ENCODE measurements at places on chromosomes 1 and 21.

GRCh38 chr1:8335246-8335645, 17.3 kb downstream of the SLC45A1 start:
- no peak for DNase-seq

- peak; percentile 70 for DNase-seq
Observed at GRCh38 chr1:155976913-155977689, 1.2 kb downstream of the ARHGEF2 start.

DNA sequence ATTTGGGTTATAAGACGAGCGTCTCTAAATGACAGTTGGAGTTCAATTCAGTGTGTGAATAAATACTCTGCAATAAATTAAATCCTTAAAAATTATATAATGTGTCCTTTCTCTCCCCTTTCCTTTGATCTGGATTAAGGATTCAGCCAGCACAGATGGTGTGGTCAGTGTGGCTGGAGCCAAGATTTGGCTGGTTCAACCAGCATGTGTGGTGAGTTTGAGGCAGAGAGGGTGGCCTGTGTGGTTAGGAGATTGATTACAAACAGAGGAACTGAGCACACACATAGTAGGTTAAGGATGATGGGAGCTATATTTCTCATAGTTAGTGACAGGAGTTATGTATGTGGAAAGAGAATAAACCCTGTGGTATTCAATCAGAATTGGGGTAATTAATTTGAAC, 14.2 kb upstream of the AMIGO1 start:
- DNase-seq, result no peak

GRCh38 chr1:43442756-43443155, 11.0 kb downstream of the HYI start:
- no peak for DNase-seq

- DNase-seq, result no peak
Observed at GRCh38 chr1:233689017-233689747, 75.3 kb downstream of the KCNK1 start.

DNA sequence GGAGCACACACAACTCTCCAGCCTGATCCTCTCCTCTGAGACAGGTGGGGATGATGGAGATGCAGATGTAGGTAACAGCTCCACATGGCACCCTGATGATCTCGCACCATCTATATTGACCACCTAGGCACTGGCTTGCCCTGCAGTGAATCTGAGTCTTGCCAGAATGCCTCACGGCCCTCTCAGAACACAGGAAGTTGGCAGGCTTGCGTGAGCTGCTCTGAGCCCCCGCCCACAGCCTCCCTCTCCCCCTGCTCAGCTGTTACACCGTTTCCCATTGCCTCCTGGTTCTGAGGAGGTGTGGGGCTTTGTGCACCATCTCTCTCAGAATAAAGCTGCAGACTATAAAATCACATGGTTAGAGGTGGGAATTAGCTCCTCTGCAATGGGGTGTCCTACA, 48.0 kb downstream of the URB2 start:
- no peak for DNase-seq

DNA sequence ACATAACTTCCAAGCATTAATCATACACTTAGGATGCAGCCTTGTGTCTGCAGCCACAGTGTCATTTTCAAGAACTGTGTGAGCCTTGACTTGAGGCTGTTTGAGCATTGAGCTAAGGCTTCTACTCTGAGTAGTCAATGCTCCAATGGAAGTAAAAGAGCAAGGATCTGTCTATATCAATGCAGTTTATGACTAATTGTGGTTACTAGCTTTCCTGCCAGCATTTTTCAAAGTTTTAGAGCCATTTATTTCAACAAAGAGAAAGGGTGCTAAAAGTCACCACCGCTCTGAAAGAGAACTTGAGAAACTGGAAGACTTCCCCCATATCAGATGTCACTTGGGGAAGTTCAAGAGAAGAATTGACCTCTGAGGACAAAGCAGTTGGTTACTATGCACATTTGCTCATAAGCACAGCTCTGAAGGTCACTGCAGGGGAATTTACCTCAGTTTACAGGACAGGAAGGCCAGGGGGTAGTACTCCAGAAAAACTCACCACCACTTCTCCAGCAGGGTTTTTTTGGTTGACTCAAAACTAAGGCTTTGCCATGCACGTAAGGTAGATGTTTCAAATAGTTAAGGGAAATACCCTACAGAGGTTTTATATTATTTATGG, 24.5 kb upstream of the RGS1 start:
- no peak for DNase-seq

- no peak for DNase-seq
Observed at GRCh38 chr1:179082999-179083335, 1.1 kb downstream of the TOR3A start.

GRCh38 chr1:41497056-41497440, 12.6 kb upstream of the EDN2 start:
- DNase-seq, result no peak

DNA sequence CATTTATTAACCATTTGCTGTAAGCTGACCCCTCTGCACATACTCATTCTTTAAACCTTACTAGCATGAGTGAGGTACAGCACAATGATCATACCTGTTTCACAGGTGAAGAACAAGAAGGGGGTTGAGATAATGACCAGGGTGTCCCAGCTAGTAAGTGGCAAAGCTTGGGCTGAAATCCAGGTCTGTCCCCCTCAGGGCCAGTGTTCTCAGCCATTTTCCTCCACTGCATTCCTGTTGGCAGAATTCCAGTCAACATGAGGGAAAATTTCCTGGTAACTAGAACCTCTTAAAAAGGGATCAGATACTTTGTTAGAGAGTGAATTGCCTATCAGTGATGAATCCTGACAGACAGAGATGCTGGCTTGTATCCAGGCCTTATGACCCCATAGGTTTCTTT, 48.1 kb downstream of the SPATA46 start:
- no peak for DNase-seq

- DNase-seq, result no peak
Observed at GRCh38 chr1:205026181-205026580, 16.8 kb upstream of the CNTN2 start.

GRCh38 chr1:187234706-187235105, 406.0 kb downstream of the PLA2G4A start:
- DNase-seq, result no peak

DNA sequence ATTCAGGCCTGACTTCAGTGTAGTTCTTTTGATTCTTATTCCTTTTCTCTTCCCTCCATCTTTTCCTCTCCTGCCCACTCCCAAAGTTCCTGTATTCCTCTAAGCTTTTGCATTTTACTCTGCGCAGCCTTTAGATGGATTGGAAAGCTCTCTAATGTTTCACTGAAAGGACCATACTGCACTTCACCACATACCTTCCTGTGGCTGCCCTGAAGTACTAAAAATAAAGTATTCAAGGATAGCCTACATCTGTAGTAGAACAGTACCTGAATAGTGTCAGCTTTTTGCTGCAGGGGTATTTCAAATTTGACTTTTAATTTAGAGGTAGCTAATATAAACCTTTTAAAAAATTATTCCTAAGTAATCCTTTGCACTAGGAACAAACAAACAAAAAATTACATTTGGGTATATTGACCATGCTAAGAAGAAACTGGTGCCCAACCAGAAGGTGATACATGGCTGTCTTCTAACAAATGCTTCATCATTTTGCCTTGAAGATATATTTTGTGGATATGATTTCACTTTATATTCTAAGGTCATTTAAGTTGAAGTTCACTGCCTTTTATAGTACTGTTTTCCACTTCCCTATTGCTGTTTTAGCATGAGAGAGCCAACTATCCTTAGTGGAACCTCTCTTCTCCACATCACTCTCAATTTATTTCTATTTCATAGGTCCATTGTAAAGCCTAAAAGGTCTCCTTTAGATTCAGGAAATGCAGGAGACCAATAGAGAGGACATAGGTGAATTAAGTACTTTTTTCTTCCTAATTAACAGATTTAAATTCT, 22.8 kb downstream of the FAM20B start:
- no peak for DNase-seq

- no peak for DNase-seq
Observed at GRCh38 chr1:181759481-181759880, 276.2 kb downstream of the CACNA1E start.

DNA sequence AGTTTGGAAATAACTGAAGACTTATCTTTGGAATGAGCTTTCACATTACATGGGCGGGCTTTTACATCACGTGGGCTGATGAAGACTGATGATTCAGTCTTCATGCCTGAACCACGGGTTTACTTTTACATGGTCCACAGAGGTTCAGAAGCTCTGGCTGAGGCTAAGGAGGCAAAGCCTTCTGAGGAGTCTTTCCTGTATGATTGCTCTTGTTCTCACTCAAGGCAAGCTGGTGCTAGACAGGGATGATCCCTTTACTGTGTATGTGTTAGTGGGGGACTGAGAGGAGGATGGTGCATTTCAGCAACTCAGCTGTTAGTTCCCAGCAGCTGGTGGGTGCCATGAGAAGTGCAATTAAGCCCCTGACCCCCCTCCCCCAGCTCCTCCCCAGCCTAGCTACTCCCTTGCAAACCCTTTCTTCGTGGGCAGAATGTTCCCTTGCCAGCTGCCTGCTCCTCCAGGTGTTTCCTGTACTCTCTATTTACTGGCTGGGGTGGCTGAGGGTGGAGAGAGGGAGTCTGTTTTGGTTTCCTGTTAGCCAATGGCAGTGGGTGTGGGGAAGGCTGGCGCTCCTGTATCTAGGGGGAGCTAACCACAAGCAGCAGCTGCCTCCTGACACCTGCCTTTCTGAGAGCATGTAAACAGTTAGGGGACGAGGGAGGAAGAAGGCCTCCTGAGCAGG, 15.4 kb downstream of the BTG2 start:
- no peak for DNase-seq

GRCh38 chr1:51088474-51088873, 13.6 kb upstream of the C1orf185 start:
- DNase-seq, result no peak

DNA sequence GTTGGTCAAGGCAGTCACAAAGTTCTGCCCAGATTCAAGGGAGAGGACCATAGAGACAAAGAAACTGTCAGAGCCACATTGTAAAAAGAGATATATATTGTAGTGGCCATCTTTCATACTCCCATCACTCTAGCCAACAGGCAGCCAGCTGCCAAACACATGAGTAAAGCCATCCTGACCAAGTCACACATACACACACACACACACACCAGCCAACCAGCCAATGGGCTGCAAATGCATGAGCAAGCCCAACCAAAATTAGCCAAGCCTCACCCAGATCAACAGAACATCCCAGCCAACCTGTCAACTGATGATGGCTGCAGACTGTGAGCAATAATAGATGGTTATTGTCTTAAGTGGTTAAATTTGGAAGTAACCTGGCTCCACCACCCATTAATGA, 120.7 kb downstream of the SEC16B start:
- no peak for DNase-seq

DNA sequence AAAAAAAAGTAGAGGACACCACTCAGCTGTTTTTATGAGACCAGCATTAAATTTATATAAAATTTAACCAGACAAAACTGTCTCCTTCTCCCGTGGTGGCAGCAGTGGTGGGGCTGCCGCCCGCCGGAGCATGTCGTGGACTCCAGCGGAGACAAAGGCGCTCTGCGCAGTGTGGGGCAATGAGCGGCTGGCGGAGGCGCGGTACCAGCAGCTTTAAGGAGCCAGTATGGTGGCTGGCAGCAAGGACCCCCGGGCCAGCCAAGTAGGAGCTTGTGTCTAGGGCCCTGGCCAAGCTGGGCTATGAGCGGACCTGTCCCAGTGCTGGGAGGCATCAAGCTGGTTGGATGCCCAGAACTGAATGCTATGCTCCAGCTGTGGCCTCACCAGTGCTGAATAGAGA, 2102.9 kb downstream of the NCAM2 start:
- DNase-seq, result no peak

DNA sequence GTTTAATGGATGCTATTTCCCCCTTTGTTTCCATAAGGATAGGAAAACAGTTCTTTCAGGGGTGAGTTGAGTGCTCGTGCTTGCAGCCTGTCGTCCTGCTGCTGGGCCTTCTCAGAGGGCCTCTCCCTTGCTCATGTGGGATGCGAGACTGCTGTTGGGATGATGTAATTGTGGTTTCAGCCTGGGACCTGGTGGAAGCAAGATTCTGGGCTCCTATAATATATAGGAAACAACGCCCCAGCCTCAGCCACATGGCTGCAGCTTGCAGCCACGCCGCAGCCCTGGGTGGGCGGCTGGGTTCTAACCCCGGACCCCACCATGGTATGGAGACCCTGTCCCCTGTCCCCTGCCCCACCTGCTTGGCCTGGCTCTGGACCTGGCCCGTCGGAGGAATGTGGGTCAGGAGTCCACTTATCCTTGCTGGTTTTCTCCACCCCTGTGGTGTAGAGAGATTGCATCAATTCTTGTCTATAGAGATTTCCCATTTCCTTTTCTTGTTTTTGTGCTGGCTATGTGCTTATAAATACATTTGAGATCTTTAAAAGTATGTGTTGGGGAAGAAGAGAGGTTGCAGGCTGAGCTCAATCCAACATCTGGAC, 357.8 kb downstream of the SIPA1L2 start:
- DNase-seq, result no peak

- no peak for DNase-seq
Observed at GRCh38 chr1:118032883-118033282, 103.3 kb downstream of the WDR3 start.

DNA sequence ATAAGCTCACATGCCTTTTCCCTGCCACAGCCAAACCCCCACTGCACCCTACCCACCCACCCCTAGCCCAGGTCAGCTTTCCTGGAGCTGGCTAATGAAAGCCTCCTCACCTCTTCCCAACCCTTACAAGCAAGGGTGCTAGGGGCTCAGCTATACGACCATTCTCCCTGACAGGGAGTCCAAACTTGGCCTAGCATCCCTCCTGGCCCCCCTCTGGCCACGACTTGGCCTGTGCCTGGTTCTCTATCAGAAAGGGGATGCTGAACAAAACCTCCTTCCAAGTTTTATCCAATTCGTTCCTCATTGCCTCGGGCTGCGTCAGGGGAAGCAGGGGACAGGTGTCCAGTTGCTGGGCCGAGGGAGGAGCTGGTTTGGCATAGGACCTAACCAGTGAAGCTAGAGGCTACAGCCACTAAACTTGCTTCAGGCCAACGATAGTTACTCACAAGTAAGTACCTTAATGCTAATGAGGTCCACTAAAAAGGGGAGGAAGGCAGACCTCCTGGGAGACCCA, 8.6 kb downstream of the TMEM81 start:
- DNase-seq, result peak; percentile 37

DNA sequence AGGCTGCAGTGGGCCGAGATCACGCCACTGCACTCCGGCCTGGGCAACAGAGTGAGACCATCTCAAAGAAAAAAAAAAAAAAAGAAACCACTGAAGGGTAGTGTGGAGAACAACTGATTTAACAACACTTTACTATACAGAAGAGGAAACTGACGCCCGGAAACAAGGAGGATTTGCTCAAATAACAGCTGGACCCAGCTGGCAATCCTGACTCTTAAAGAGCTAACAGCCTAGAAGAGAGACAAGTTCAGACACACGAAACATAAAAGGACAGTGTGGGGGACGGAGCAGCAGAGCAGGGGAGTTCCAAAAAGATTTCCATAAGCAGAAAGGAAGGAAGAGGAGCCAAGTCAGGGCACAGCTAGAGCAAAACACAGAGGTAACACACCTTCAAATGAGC, 4.4 kb downstream of the ECHDC2 start:
- no peak for DNase-seq
